ENCODE measurements at places on chromosomes 3 and 15.

- no peak for DNase-seq
Observed at GRCh38 chr3:78858910-78859309, 908.9 kb downstream of the ROBO1 start.

DNA sequence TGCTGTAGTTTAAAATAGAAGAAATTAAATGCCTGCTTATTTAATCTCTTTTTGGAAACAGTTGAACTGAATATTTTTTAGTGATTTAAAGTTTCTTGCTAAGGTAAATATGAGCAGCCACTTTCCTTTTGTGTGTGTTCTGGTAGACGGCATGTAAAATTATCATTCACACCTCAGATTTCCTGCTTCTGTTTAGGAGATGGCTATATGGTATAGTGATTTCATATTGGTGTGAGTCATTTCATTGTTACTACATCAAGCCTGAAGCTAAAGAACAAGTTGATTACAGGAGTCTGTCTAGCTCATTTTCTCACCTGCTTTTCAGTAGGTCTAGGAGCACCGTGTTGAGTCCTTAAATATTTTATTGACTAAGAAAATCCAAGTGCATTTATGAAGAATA lies 2.2 kb downstream of the LRCH3 start:
- DNase-seq = no peak

DNA sequence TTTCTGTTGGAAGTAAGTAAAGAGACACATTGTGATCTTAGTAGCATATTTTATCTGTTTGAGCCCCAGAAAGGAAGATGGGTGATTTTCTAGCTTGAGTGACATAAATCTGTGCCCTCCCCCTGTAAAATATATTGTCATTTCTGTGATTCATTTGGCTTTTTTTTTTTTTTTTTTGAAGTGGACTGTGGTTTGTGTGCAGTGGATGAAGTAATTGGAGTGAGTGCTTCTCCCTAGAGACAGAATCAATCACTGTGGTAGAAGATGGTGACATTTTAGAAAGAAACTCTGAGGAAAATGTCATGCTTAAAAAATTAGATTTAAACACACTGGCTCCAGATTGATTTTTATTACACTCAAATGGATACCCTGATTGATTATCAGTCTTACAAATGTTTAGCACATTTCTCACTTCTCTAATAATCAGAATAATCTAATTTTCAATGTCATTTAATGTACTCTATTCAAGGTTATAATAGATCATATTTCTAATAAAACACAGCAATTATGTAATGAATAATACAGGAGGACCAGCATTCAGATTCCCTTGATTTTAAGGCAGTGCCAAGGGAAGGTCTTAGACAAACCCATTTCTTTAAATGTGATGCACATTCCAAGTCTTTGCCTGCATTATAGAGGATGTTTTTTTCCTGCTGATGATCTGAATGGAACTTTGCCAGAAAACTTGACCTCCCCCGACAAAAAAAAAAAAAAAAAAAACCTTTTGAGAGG lies 116.6 kb downstream of the TOP2B start:
- no peak for DNase-seq

DNA sequence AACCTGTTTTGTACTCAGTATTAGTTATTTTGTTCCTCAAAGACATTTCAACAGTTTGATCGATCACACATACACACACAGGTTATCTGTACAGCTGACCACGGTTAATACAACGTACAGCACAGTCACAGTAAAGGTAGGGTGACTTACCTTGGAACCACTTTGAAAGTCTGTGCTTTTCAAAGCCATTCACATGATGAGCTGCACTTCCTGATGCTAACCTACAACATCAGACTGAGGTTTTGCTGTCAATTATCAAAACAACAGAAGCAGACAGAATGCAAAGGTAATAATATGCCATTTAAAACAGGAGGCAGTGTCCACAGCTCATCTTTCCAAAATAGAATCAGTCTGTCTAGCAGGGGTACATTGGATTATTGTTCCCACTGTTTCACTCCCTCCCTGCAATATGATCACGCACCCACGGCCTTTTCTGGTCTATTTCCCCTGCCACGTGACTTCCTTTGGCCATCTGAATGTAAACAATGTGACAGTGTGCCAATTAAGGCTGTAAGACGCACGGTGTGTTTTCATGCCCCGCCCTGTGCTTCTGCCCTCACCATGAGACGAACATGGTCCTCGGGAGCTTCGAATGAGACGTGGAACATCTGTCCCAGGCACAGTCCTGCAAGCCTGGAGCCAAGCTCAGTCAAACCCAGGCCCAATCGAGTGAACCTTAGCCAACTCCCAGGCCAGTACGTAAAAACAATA lies 102.4 kb downstream of the FMN1 start:
- DNase-seq = no peak

DNA sequence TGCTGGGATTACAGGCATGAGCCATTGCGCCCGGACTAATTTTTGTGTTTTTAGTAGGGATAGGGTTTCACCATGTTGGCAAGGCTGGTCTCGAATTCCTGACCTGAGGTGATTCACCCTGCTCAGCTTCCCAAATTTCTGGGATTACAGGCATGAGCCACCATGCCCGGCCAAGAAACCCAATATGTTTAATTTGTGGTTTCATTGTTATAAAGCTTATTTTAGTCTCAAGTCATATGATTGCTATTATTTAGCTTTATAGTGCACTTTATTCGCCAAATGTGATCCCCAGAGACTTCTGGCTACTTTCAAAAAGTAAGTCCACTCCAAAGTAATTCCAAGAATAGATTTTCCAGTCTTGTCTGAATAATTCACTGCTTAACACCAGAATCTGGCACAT lies 19.3 kb upstream of the SLC4A7 start:
- no peak for DNase-seq

DNA sequence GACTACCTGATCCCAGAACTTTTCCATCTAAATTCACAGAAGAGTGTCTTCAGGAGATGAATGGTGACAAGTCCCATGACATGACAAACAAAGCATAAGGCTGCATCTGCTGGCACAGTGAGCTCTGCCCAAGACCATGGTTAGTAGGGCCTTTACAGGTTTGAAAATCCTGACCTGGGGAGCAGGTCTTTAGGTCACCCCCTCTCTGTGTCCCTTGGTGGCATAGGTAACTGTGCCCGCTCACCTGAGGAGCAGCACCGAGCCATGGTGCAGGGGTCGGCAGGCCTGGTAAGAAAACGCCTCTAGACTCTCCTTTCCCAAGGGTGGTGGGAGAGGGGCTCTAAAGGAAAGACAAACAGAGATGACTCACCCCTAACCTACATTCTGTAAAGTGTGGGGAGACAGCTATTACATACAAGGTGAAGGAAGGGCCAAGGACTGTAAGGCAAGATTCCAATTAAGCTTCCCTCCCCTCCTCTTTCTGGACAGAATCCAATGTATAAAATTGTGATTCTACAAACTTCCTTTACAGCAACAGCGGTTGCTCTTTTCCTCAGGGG lies 74.0 kb downstream of the SATB1 start:
- no peak for DNase-seq

GRCh38 chr3:83835040-83835439 lies 1123.7 kb upstream of the CADM2 start:
- DNase-seq = no peak

DNA sequence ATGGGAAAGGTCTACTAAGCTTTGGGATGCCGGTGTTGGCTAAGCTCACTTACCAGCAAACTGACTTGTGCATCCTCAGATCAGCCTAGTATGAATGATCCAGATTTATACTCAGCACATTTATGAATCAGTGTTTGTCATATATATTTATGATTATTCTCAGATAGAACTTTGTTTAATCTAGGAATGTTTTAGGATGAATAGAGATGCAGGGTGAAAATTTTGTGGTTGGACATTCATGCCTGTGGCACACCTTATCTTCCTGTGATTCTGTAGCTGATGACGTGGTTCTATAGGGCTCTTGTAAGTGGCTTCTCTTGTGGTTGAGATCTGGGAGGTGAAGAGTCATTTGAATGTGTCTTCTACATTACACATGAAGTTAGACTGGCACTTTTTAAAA lies 11.4 kb downstream of the CDIN1 start:
- no peak for DNase-seq

DNA sequence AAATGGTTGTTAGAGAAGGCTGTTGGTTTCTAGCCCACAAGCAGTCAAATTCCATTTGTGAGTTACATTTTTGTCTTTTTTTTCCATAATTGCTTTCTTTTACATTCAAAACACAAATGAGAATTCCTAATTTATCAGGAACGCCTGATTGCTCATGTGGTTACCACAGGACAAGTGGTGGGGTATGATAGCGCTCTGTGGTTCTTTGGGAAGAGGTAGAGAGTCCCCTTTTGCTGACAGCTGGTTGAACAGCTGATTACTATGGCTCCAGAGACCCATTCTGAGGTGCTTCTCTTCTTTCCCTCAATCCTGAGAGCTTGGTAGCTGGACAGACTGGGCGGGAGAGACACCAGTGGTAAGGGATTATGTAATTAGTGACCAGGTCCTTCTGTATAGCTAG lies 24.4 kb downstream of the CNOT10 start:
- no peak for DNase-seq

GRCh38 chr3:1477669-1478068 lies 384.8 kb downstream of the CNTN6 start:
- no peak for DNase-seq

DNA sequence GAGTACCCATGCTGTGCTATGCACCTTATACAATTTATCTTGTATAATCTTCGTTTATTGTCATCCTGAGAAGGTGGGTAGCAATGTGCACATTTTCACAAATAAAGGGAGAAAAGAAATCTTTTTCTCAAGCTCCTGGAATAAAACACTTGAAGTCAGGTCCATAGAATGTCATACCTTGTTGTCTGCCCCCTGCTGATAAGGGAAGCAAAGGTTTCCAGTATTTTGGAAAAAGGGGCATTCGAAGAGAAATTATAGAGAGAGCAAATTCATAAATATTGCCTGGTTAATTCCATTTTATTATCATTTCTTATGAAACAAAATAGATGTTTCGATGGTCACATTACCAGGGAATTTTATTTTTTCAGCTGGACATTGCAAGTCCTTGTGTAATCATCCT lies 277.8 kb downstream of the RAP2B start:
- no peak for DNase-seq

- DNase-seq = no peak
Observed at GRCh38 chr3:42739401-42740158, 33.5 kb downstream of the CCDC13 start.

GRCh38 chr15:99604865-99605264 lies 39.1 kb downstream of the MEF2A start:
- DNase-seq = no peak

DNA sequence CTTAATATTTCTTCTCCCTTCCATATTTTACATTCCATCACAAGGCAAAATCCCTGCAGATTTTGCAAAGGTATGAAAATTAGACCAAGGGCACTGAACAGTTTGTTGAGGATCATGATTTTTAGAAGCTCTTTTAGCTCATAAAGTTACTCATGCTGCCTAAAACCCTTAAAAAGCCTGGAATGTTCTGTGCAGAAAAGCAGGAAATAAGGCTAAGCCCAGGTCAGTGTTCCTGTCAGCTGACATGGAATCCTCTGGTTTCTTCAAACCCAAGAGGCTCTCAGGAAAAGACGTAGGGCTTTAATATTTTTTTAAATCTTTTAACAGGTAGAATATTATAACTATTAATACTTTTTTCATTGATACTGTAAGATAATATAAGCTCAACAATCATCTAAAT lies 8.2 kb downstream of the CBLB start:
- DNase-seq = no peak

- no peak for DNase-seq
Observed at GRCh38 chr3:41120460-41120859, 78.8 kb upstream of the CTNNB1 start.

DNA sequence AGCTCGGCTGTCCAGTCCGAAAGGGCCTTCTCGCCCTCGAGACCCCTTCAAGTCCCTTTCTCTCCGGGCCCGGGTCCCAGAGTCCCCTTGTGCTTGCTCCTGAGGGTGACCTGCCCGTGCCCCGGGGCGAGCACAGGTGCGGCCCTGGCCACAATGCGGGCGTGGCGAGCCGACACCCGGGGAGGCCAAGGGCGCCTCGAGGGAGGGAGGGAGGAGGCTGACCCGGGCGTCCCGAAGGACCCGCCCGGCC lies 810 bp upstream of the MEF2A start:
- no peak for DNase-seq

- DNase-seq = no peak
Observed at GRCh38 chr15:27254801-27255200, 283.8 kb downstream of the GABRG3 start.

GRCh38 chr3:11651900-11652299 lies 8.2 kb upstream of the VGLL4 start:
- DNase-seq = no peak

- DNase-seq = no peak
Observed at GRCh38 chr15:39058351-39059131, 493.9 kb upstream of the RASGRP1 start.

- no peak for DNase-seq
Observed at GRCh38 chr15:96331945-96332636, 1.6 kb downstream of the NR2F2 start.

Measured in stimulated activated CD4-positive, alpha-beta T cell treated with anti-CD3 and anti-CD28 coated beads, Interleukin-12 subunit alpha, Interleukin-12 subunit beta, amount 100 ng/mL, for 4 hours (primary cell).